HL-60 (cell line): ENCODE measurements at places on chromosomes 6 and 20.

- DNase-seq = no peak
Observed at GRCh38 chr6:90319044-90319443, 22.4 kb upstream of the BACH2 start.

DNA sequence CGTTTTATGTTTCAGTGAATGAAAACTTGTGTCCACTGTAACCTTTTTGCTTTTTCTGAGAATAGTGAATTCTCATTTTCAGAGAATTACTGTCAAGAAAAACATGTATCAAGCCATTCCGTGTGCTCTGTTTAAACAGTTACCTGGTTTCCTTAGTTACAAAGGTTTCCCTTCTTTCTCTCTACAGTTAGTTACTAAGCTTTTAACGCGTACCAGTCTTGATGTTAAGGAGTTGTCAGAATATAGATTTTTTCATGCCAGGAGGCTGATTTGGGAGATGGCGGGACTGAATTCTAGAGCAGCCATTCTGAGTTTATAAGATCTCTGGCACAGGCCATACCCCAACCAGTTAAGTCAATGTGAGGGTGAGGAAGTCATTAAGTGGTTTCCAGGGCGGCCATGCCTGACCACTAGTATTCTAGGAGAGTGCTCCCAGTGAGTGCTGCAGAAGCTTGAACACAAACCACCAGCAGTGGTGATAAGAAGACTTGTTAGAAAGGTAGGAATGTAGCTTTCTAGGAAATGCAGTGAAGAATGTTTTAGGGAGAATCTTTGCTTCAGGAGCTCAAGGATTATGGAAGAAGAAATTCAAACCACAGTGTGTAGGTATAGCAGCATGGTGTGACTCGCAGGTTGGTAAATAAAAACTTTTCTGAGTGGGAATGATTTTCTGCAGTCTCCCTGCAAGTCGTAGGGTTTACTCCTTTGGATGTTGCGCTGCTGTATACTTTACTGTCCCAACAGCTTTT is 112.9 kb downstream of the JARID2 start:
- no peak for DNase-seq

DNA sequence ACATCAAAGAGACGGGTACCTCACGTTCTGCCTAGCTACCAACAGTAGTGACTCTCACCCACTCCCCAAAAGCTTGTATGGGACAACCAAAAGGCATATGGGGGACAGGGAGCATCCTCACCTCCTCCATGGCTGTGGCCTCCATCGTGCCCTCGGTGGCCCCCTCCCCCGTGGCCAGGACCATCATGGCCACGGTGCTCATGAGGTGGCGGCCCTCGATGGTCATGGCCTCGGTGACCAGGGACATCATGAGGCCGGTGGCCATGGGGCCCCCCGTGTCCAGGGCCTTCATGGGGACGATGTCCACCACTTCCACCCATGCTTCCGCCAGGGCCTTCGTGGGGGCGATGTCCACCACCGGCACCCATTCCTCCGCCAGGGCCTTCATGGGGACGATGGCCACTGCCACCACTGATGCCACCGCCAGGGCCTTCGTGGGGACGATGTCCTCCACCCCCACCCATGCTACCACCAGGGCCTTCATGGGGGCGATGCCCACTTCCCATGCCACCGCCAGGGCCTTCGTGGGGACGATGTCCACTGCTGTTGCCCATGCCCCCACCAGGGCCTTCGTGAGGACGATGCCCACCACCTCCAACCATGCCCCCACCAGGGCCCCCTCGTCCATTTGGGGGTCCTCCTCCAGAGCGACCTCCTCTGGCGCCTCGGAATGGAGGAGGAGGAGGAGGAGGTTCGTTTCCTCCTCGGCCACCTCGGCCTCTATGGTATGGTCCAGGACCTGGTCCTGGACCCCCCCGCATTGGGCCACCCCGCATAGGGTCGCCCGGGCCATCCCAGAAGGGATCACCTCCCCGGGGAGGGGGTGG is 15.0 kb downstream of the PPP1R10 start:
- DNase-seq = no peak

- DNase-seq = peak; percentile 44
Observed at GRCh38 chr6:99588618-99589289, 17.9 kb upstream of the PRDM13 start.

GRCh38 chr20:32287231-32287638 is 9.8 kb downstream of the KIF3B start:
- DNase-seq = no peak

DNA sequence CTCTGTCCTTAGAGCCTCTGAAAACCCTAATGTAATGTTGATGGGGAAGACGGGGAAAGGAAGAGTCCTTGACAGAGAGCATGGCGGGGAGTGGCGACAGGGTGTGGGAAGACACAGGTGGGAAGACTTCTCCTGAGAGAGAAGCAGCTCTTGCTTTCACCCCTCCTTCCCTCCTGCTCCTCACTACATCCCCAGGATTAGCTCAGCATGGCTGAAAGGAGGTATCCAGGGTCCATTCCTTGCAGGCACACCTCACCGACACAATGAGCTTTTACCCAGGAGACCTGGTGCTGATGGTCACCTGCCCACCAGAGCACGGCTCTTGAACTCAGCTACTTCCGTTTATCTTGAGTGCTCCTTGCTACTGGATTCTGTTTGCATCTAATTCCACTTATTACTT is 469.3 kb downstream of the CDH26 start:
- no peak for DNase-seq

DNA sequence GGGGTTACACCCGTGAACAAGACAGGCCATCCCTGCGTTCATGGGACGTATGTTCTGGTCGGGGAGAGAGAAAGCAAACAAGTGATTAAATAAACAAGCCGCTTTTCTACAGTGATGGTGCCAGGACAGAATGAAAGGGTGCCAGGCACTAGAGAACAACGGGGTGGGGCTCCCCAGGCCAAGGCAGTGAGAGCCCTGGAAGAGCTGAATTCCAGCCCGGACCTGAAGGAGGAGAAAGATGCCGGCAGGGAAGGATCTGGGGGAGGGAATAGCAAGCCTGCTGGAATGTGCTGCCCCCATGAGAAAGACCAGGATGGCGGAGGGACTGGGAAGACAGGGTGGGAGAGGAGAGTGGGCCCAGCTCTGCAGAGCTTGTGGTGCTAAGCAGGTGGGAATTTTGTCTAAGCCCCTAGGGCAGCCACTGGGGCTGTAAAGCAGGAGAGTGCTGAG is 7.5 kb downstream of the SNAI1 start:
- no peak for DNase-seq

DNA sequence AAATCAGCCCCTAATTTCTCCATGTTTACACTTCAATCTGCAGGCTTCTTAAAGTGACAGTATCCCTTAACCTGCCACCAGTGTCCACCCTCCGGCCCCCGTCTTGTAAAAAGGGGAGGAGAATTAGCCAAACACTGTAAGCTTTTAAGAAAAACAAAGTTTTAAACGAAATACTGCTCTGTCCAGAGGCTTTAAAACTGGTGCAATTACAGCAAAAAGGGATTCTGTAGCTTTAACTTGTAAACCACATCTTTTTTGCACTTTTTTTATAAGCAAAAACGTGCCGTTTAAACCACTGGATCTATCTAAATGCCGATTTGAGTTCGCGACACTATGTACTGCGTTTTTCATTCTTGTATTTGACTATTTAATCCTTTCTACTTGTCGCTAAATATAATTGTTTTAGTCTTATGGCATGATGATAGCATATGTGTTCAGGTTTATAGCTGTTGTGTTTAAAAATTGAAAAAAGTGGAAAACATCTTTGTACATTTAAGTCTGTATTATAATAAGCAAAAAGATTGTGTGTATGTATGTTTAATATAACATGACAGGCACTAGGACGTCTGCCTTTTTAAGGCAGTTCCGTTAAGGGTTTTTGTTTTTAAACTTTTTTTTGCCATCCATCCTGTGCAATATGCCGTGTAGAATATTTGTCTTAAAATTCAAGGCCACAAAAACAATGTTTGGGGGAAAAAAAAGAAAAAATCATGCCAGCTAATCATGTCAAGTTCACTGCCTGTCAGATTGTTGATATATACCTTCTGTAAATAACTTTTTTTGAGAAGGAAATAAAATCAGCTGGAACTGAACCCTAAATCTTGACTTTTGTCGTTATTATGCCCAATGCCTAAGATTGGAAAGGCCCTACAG is 4.5 kb downstream of the SOX4 start:
- no peak for DNase-seq

GRCh38 chr20:53201588-53201987 is 229.4 kb downstream of the TSHZ2 start:
- DNase-seq = no peak

GRCh38 chr6:39466631-39467030 is 144.1 kb upstream of the KCNK16 start:
- no peak for DNase-seq

- no peak for DNase-seq
Observed at GRCh38 chr6:117494283-117494682, 11.8 kb downstream of the DCBLD1 start.

DNA sequence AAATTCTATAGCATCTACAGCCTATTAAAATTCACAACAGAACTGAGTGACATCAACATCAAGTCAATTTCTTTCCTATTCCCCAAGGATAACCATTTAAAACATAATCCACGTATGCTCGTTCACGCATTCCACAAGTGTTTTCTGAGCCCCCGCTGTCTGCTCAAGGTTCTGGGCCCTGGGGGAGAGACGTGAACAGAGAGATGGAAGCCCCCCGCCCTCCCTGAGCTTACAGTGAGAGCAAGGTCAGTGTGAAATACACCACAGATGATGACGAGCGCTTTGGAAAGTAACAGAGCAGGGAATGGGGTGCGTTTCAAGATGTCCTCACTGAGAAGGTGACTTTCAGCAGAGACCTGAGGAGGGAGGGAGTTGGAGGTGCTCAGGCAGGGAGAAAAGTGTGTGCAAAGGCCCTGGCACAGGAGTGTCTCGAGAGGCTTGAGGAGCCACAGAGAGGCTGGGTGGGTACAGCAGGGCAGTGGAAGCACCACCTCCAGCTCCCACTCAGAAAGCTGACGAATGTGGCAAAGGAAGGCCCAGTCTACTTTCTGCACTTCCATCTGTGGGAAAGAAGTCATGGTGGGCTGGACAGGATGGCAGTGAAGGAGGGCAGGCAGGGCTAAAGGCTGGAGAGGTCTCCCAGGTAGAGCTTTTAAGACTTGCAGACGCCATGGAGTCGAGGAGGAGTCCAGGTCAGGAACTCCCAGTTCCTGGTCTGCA is 88.3 kb downstream of the DLL1 start:
- no peak for DNase-seq

GRCh38 chr6:52720321-52720720 is 43.0 kb downstream of the GSTA2 start:
- DNase-seq = no peak

GRCh38 chr20:50350510-50351249 is 159.5 kb upstream of the PTPN1 start:
- no peak for DNase-seq

GRCh38 chr6:109740787-109741186 is 49.7 kb downstream of the FIG4 start:
- peak; percentile 38 for DNase-seq

GRCh38 chr20:13101706-13102105 is 92.9 kb downstream of the SPTLC3 start:
- no peak for DNase-seq

DNA sequence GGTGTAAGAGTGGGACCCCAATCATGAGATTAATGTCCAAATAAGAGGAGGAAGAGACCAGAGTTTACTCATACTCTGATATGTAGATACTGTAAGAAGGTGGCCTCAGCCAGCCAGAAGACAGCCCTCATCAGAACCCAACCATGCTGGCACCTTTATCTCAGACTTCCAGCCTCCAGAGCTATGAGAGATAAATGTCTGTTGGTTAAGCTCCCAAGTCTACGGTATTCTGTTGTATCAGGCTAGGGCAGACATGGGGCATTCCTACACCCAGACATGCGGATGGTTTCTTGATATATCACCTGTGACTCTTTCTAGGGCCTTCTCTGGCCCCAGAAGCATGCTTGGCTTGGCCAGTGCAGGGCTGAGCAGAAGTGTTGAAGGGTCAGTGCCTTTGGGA is 247.4 kb upstream of the RIN2 start:
- no peak for DNase-seq

- DNase-seq = no peak
Observed at GRCh38 chr6:166408936-166409755, 26.4 kb upstream of the MPC1 start.

DNA sequence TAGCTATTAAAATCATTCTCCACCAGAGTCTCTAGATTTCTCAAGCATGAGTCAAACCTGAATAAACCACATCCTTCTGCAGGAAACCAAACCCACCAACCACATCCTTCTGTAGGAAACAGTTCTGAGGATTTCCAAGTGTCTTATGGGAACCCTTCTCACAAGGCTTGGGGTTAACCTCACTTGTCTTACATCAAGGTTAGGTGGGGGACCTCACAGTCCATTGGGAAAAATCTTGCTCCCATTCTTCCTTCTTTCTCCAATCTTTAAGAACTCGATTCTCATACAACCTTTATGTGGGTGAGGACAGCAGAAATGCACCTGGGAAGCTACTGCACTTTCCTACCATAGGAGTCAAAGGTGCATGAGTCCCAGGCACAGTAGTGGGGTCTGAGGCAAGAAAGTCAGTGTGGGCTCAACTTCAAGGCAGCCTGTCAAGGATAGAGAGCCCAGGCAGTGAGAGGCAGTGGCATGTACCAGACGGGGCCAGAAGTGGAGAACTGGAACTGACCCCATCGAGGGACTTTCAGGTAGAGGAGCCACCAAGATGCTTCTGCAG is 114.5 kb downstream of the SLC22A3 start:
- peak; percentile 64 for DNase-seq

GRCh38 chr20:38589351-38589750 is 8.4 kb downstream of the ADIG start:
- DNase-seq = no peak
